ENCODE measurements at places on chromosomes 4 and X.

DNA sequence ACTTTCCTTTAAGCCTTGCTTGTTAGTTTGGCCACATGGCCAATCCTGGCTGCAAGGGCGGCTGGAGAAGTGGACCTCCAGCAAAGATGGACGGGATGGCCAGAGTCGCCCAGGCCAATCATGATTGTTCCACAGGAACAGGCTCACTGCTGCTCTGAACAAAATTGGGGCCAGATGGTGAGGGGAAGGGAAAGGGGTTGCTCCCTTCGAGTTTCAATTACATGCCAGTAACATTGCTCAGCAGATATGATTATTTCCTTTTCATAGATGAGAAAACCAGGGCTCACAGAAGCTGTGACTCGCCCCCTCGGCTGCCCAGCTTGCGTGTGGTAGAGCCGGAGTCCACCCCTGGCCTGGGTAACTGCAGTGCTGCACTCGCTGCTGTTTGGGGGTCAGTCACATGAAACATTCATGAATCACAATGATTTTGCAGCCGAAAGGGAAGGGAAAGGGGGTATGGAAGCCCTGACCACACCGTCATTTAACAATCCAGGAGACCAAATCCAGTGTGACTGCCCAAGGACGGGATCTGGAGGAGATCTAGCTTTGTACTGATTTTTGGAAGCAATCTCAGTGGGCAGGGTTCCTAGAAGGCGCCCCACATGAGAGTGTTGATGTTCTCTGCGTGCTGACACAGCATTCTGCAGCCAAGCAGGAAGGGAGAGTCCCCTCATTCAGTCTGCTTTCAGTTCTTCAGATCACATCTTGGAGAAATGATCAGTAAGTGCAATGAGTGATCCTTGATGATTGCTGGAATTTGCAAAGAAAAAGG lies 77.3 kb upstream of the MSX1 start:
- no peak for DNase-seq

GRCh38 chr4:11297627-11298026 lies 131.1 kb downstream of the HS3ST1 start:
- DNase-seq, result no peak

DNA sequence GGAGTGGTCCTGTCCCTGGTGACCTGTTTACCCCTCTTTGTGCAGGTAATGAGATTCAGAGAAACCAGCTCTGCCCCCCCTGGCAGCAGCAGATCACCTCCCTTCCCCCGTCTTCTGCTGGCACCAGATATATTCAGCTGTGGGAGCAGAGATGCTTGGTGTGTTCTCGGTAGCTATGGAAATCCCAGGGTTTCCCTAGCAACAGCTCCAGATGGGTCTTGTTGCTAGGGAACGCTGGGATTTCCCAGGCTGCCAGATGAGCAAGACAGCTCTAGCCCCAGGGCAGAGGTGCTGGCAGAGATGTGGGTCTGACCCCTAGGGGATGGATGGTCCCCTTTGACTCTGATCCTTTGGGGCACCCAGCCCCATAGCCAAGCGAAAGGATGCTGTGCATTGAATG lies 20.2 kb downstream of the CETN2 start:
- no peak for DNase-seq

DNA sequence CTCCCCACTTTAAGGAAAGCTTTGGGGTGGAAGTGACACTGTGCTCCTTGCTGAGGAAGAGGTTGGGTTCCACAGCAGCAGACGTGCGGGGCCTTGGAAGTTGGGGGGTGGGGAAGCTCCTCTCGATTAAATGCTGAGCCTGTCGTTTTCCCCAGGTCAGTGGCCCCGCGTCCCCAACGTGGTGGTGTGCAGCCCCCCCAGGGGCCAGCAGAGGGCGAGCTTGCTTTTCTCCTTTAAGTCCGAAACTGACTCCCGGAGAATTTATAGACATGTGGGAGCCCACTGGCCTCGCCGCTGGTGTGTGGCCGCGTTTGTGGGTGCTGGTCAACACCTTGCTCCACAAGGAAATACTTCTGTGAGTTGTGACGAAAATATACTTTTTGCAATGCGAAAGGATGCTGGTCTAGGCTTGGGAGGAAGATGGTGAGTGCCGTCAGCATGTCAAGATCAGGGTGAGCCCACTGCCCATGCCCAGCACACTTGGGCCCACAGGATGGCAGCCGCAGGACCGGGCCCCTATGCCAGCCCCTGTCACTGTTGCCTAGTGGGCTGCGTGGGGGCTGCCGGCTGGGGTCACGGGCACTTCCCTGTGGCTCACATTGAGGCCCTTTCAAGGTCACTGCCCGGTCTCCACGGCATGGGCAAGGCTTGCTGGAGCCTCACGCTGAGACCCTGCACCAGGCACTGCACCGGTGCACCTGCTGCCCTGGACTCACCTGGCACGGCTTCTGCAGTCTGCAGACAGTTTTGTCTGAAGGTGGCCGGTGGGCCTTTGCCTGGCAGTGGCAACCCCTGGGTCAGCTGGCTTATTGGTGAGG lies 9.4 kb downstream of the UVSSA start:
- no peak for DNase-seq
